ENCODE measurements at places on chromosomes 3 and 15. TPM values are rescaled to one million over a fixed set of nuclear protein-coding genes. Genes with fewer than 3 reads are reported as not detected.

GRCh38 chr3:135128818-135129217, 333.8 kb downstream of the EPHB1 start:
- H3K27ac ChIP-seq: no peak overlapping the region
- no peak for DNase-seq
- no peaks in the 10 kb centered on the region for H3K27me3 ChIP-seq
- H3K4me1 ChIP-seq: no peaks in the 10 kb centered on the region

GRCh38 chr3:3800080-3800455, 837 bp downstream of the LRRN1 start:
- no peak overlapping the region for H3K27ac ChIP-seq
- peak overlapping the region; percentile 59 for H3K4me3 ChIP-seq
- DNase-seq: peak; percentile 69
- peaks cover 9% of the 10 kb centered on the region for H3K27me3 ChIP-seq
- peaks cover 2% of the 10 kb centered on the region for H3K4me1 ChIP-seq

DNA sequence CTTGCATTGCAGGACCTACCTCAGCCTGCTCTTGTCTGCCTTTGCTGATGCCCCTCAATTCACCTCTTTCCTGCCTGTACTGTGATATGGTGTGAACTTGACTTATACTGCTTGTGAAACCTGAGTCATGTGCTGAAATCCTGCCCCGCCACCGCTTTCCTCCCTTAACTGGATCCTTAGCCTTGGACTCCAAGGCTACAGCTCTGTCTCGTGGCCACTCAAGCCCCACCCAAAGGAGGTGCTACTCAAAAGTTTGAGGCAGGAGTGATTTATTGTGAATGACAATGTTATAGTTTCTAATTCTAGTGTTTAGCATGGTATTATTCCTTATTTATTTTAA, 56.1 kb downstream of the MYZAP start:
- H3K27me3 ChIP-seq: no peaks in the 10 kb centered on the region
- H3K4me1 ChIP-seq: peaks cover 8% of the 10 kb centered on the region
- H3K36me3 ChIP-seq: no peaks in the 10 kb centered on the region

- no peak overlapping the region for H3K27ac ChIP-seq
- H3K4me1 ChIP-seq: no peaks in the 10 kb centered on the region
- H3K36me3 ChIP-seq: no peaks in the 10 kb centered on the region
- no peak overlapping the region for H3K4me3 ChIP-seq
- DNase-seq: no peak
These were observed 72.9 kb upstream of the SLC6A1 start for GRCh38 chr3:10919636-10920035.

The TNFAIP8L3 gene
- 8.9 TPM for total RNA-seq

The EEF1AKMT4 gene
- 2.8 TPM for total RNA-seq

The ZNF280D gene
- 50.0 TPM for total RNA-seq

The CLSTN2 gene
- total RNA-seq: 12.0 TPM
